ENCODE measurements at places on chromosomes 12 and 14.

- peaks cover 25% of the 10 kb centered on the region for H3K36me3 ChIP-seq
- no peak overlapping the region for H3K27ac ChIP-seq
- H3K4me1 ChIP-seq = no peaks in the 10 kb centered on the region
- H3K27me3 ChIP-seq = no peaks in the 10 kb centered on the region
These were observed 199.9 kb downstream of the CCDC91 start for GRCh38 chr12:28390206-28390605.

DNA sequence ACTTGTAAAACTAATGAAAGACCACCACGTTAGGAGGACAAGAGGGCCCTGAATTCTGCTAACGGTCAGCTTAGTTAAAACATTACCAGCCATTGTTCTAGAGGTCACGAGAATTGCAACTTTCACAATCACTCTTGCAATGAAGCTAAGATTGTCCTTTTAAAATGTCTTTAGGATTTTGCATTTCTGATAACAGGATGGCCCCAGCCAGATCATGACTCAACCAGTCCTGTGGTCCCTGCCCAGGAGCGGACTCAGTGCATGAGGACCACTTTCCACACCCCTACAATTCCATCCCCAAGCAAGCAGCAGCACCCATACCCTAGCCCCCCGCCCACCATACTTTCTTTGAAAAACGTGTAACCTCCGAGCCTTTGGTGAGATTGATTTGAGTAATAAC lies 28.7 kb downstream of the HSP90AA1 start:
- DNase-seq = no peak
- no peaks in the 10 kb centered on the region for H3K36me3 ChIP-seq
- H3K4me3 ChIP-seq = no peak overlapping the region
- H3K27me3 ChIP-seq = no peaks in the 10 kb centered on the region
- H3K27ac ChIP-seq = no peak overlapping the region

- H3K27me3 ChIP-seq = no peaks in the 10 kb centered on the region
- DNase-seq = no peak
- no peak overlapping the region for H3K27ac ChIP-seq
- H3K36me3 ChIP-seq = no peaks in the 10 kb centered on the region
These were observed 110.8 kb downstream of the SEC23A start for GRCh38 chr14:38992067-38992844.

GRCh38 chr12:4386801-4387200 lies 7.3 kb upstream of the FGF23 start:
- no peak overlapping the region for H3K27ac ChIP-seq
- no peak overlapping the region for H3K4me3 ChIP-seq
- H3K27me3 ChIP-seq = no peaks in the 10 kb centered on the region
- no peak for DNase-seq
- H3K4me1 ChIP-seq = no peaks in the 10 kb centered on the region

- no peaks in the 10 kb centered on the region for H3K27me3 ChIP-seq
- H3K4me3 ChIP-seq = no peak overlapping the region
- no peaks in the 10 kb centered on the region for H3K4me1 ChIP-seq
- H3K36me3 ChIP-seq = no peaks in the 10 kb centered on the region
- no peak overlapping the region for H3K27ac ChIP-seq
These were observed 15.2 kb upstream of the AKAP6 start for GRCh38 chr14:32313844-32314376.

DNA sequence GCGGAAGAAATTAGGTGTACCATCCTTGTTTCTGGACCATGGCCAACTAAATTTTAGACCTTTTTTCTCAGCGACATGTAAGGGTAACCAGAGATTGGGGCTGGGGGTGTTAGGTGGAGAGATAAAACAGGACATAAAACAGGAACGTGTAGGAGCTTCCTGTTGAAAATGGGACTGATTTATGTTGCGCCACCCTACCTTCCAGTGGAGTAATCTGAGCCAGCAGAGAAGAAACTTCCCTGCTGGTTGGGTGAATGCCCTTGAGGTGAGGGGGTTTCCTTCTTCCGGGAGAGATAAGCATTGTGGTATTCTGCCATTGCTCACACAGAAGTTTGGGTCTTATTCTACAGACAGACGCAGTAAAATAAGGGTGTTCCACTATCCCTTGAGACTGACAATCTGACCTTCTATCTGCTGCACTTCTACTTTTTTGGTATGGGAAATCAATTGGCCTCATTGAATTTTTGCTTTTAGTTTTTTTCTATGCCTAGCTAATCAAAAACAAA lies 417.6 kb downstream of the PCNX1 start:
- peak overlapping the region; percentile 99 for H3K27ac ChIP-seq
- no peak overlapping the region for H3K4me3 ChIP-seq
- H3K36me3 ChIP-seq = no peaks in the 10 kb centered on the region
- H3K4me1 ChIP-seq = no peaks in the 10 kb centered on the region
- no peaks in the 10 kb centered on the region for H3K27me3 ChIP-seq

DNA sequence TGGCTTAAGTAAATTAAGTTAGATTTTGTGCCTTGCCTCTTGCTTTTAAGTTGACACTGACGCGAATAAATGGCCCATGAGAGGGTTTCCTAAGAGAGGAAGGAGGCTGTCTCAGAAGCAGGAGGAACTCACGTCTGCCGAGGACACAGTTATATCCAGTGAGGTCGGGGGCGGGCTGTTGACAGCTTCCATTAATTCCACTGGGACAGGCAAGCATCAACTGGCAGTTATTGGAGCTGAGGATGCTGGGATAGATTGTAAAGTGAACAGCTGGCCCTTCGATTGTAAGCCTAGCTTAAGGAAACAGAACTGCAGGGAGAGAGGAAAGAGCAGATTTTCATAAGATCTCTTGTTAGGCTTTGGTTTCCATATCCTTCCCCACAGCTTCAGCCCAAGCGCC lies 399.2 kb downstream of the IPO8 start:
- no peaks in the 10 kb centered on the region for H3K4me1 ChIP-seq
- H3K27me3 ChIP-seq = no peaks in the 10 kb centered on the region
- no peak for DNase-seq
- no peak overlapping the region for H3K27ac ChIP-seq
- H3K4me3 ChIP-seq = no peak overlapping the region

GRCh38 chr12:55937981-55938380 lies 7.0 kb downstream of the DGKA start:
- no peak for DNase-seq
- no peak overlapping the region for H3K27ac ChIP-seq
- no peak overlapping the region for H3K4me3 ChIP-seq
- H3K27me3 ChIP-seq = no peaks in the 10 kb centered on the region
- peaks cover 4% of the 10 kb centered on the region for H3K36me3 ChIP-seq
- peaks cover 9% of the 10 kb centered on the region for H3K4me1 ChIP-seq

DNA sequence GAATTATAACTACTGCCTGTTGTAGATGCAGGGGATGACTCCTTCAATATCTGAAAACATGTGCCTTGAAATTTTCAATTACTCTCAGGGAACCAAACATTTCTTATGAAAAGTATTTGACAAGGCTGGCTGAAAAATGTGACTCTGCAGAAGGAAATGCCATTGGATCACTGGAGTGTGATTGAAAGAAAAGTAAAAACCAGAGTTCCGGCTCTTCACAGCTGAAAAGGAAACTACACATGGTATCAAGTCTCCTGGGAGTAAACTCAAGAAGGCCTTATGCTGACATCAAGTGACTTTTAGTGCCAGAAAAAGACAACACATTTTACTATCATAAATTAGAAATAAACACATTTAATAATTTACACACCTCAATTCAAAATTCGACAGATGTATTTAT lies 693.0 kb downstream of the LRFN5 start:
- no peak overlapping the region for H3K27ac ChIP-seq
- no peaks in the 10 kb centered on the region for H3K4me1 ChIP-seq
- no peaks in the 10 kb centered on the region for H3K27me3 ChIP-seq
- no peak for DNase-seq

DNA sequence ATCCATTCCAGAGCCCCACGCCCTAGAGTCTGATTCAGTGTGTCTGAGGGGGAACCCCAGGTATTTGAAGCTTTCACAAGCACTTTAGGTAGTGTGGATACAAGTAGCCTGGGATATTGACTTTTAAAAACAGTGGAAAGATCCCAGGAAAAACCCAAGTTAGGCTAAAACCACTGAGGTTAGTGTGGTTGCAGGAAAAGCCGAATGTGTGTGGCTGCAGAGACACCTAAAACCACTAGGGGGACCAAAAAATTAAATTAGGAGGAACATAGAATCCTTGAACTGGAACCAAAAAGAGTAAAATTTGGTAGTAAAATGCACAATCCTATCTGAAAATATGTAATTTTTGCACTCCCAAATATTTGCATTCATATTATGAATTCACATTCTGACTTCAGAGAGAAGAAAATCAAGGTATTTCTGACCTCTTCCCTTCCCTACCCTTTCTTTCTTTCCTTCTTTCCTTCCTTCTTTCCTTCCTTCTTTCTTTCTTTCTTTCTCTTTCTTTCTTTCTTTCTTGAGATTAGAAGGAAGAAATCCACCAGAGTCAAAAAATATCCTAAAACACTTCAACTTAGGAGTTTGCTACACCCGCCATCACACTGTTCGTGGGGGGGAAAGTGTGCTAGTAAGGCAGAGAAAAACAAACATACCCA lies 37.8 kb downstream of the SLCO1A2 start:
- H3K27me3 ChIP-seq = no peaks in the 10 kb centered on the region
- H3K4me3 ChIP-seq = no peak overlapping the region
- H3K4me1 ChIP-seq = no peaks in the 10 kb centered on the region
- no peaks in the 10 kb centered on the region for H3K36me3 ChIP-seq
- no peak overlapping the region for H3K27ac ChIP-seq
- DNase-seq = no peak

DNA sequence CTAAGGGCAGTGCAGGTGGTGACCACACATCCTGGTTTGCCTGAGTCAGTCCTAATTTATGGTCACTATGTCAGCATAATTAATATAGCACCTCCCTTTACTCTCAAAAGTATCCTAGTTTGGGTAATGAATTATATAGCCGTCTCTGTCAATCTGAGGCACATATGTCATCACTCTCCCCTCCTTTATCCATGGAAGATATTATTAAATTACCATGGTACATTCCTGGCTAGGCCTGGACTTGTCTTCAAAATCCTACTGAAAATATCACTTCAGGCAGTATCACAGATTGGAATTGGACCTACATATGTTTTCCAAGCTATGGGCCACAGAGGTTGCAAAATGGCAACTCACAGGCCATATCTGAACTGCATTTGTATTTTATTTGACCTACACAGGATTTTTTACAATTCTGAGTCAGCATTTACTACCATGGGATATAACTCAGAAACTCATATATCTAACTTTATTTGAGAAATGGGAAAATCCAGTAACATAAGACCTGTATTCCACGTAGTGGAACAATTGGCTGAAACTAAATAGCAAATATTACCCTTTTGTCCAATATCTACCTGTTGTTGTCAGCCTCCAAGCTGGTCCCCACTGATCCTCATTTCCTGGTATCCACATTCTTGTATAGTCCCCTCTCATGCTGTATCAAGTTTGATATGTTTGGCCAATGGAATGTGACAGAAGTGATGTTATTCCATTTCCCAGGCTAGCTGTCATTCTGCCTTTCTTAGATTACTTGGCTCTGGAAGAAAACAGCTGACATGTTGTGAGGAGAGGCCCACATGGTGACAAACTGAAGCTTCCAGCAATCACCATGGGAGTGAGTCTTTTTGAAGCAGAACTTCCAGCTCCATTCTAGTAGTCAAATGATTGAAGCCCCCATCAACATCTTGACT lies 102.5 kb upstream of the MDM1 start:
- no peaks in the 10 kb centered on the region for H3K36me3 ChIP-seq
- no peaks in the 10 kb centered on the region for H3K4me1 ChIP-seq
- H3K4me3 ChIP-seq = no peak overlapping the region
- H3K27ac ChIP-seq = no peak overlapping the region
- no peak for DNase-seq

DNA sequence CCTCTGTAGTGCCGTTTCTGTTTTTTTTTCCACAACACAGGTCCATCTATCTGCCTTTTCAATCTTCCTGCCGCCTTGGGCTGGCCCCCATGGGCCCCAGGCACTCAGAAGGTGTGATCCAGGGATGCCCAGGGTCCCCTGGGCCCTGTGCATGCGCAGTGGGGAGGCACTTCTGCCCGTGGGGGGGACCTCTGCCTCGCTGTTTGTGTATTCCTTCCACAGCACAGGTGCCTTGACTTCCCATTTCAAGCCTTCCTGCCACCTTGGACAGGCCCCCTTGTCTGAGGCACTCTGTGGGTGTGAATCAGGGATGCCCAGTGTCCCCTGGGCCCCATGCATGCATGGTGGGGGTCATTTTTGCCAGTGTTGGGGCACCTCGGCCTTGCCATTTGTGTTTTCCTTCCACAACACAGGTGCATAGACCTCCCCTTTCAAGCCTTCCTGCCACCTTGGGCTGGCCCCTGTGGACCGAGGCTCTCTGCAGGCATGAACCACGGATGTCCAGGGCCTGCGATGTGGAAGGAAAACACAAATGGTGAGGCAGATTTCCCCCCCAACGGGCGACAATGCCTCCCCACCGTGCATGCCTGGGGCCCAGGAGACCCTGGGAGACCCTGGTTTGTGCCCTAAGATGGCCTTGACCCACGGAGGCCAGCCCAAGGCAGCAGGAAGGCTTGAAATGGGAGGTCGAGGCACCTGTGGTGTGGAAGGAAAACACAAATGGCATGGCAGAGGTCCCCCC lies 366.5 kb downstream of the ALG10 start:
- no peak overlapping the region for H3K4me3 ChIP-seq
- H3K27me3 ChIP-seq = no peaks in the 10 kb centered on the region
- no peak for DNase-seq

DNA sequence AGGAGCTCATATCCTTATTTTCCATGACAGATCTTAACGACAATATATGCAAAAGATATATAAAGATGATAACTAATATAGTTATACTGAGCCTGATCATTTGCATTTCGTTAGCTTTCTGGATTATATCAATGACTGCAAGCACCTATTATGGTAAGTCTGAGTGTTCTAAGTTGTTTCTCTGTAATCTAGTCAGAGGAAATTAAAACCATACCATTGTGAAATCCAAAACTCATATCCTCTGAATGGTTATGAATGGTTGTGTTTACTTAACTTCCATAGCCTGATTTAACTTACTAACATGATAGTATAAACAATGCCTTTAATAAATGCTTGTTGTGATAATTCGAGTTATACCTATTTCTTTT lies 760 bp downstream of the TMEM19 start:
- peak overlapping the region; percentile 87 for H3K27ac ChIP-seq
- H3K27me3 ChIP-seq = no peaks in the 10 kb centered on the region
- H3K36me3 ChIP-seq = no peaks in the 10 kb centered on the region
- peaks cover 43% of the 10 kb centered on the region for H3K4me1 ChIP-seq
- DNase-seq = no peak
- H3K4me3 ChIP-seq = peak overlapping the region; percentile 51

GRCh38 chr12:90299121-90299520 lies 590.5 kb upstream of the ATP2B1 start:
- no peaks in the 10 kb centered on the region for H3K4me1 ChIP-seq
- H3K4me3 ChIP-seq = no peak overlapping the region
- no peaks in the 10 kb centered on the region for H3K36me3 ChIP-seq
- DNase-seq = no peak
- no peak overlapping the region for H3K27ac ChIP-seq
- no peaks in the 10 kb centered on the region for H3K27me3 ChIP-seq

GRCh38 chr12:120767071-120768024 lies 41.7 kb downstream of the ACADS start:
- H3K27me3 ChIP-seq = no peaks in the 10 kb centered on the region
- peaks cover 11% of the 10 kb centered on the region for H3K4me1 ChIP-seq
- no peak overlapping the region for H3K27ac ChIP-seq
- peaks cover 14% of the 10 kb centered on the region for H3K36me3 ChIP-seq

DNA sequence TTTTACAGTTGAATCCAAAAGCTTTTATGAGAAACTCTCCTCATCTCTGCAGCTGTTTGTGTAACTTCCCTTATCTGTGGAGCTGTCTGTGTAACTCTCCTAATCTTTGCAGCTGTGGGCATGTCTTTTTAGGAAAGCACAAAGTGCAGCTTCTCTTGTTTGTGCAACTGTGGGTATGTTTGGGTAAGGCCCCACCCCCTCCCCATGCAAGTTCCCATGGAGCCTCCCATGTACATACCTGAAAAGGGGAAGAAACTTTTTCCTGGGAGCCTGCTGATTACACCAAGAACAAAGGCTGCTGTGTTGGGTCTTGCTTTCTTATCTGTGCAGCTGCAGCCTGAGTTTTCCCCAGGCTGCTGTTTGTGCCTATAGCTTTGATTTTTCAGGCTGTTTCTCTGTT lies 42.7 kb upstream of the CDKN3 start:
- no peak overlapping the region for H3K27ac ChIP-seq
- no peaks in the 10 kb centered on the region for H3K36me3 ChIP-seq
